ENCODE measurements at places on chromosomes 6 and 20.
A peak's percentile ranks its signal among the peaks of the same experiment; 100 is the strongest.

GRCh38 chr6:3948866-3949265 lies 99.7 kb downstream of the FAM50B start:
- no peak for DNase-seq

- DNase-seq, result no peak
These were observed 16.2 kb downstream of the TREML2 start for GRCh38 chr6:41184761-41185160.

DNA sequence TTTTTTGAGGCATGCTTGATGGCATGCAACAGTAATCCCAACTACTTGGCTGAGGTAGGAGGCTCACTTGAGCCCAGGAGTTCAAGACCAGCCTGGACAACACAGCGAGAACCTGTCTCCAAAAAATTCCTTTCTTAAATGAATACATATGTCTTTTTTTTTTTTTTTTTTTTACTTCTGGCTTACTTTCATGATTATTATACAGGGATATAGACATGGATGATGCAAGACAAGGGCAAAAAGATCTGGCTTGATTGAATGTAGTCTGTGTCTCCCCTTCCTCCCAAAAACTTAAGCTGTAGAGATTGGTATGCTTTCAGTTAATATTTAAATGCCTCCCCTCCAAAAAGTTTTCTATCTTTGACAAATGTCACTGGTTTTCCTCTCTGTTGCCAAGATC lies 7.6 kb downstream of the SNX3 start:
- no peak for DNase-seq

- DNase-seq, result no peak
These were observed 80.6 kb downstream of the KCNQ5 start for GRCh38 chr6:72702421-72702820.

GRCh38 chr6:43186706-43187105 lies 4.7 kb downstream of the CUL9 start:
- DNase-seq, result no peak

- no peak for DNase-seq
These were observed 41.9 kb upstream of the SIM1 start for GRCh38 chr6:100506651-100507050.

GRCh38 chr20:57022306-57022705 lies 244.1 kb downstream of the BMP7 start:
- DNase-seq, result no peak

DNA sequence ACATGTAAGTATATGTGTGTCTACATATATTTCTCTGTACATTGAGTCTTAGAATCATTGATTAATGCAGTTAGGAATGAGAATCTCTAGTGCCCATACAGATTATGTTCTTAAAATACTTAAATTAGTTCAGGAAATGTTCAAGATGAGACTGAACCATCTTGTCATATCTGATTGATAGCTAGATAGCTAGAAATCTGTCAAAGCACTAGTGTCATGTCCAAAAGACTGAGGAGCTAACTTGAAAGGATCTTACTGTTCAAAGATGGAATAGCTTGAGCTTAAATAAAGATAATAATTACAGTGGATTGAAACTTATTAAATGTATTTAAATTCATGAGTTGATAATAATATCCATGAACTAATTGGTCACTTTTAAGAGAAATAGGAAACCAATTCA lies 191.7 kb upstream of the TCF21 start:
- no peak for DNase-seq

GRCh38 chr6:166325383-166326042 lies 16.8 kb downstream of the SFT2D1 start:
- DNase-seq, result peak; percentile 54

- DNase-seq, result no peak
These were observed 231.0 kb downstream of the MEI4 start for GRCh38 chr6:77883851-77884250.
